HCT116 (cell line): ENCODE measurements at places on chromosomes 3 and 15. TPM values are rescaled to one million over a fixed set of nuclear protein-coding genes. Genes with fewer than 3 reads are reported as not detected.

DNA sequence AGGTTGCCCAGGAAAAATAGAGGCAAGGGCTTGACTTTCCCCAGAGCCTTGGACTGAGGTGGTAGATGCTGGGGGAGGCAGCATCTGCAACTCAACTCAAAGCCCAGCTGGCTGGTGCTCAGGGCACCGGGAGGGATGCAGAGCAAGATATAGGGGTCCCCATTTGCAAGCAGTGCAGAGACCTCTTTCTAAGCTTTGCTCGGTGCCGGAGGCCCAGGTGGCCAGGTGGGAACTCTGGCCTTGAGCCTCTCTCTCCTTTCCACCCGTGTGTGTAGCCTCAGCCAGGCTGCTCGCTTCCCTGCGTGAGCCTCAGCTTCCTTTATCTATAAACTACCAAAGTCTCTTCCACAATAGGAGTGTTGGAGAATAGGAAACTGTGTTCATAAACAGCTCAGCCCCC lies 36.5 kb downstream of the SLC6A6 start:
- H3K27ac ChIP-seq, result no peak overlapping the region
- peaks cover 55% of the 10 kb centered on the region for H3K4me1 ChIP-seq
- no peaks in the 10 kb centered on the region for H3K36me3 ChIP-seq
- DNase-seq, result no peak

LCTL gene
- total RNA-seq, result not detected

- H3K4me3 ChIP-seq, result no peak overlapping the region
- H3K4me1 ChIP-seq, result no peaks in the 10 kb centered on the region
- H3K27me3 ChIP-seq, result peaks cover 9% of the 10 kb centered on the region; the same call in 1 of the 2 replicates
- no peak overlapping the region for H3K27ac ChIP-seq
Measured at GRCh38 chr3:40268802-40269524, 40.5 kb upstream of the EIF1B start.

- no peak overlapping the region for H3K27ac ChIP-seq
- no peaks in the 10 kb centered on the region for H3K27me3 ChIP-seq
- H3K4me1 ChIP-seq, result no peaks in the 10 kb centered on the region
- no peaks in the 10 kb centered on the region for H3K36me3 ChIP-seq
Measured at GRCh38 chr3:145889730-145890129, 271.3 kb downstream of the PLOD2 start.

GRCh38 chr3:153734777-153735551 lies 386.2 kb upstream of the ARHGEF26 start:
- no peak for DNase-seq
- no peaks in the 10 kb centered on the region for H3K36me3 ChIP-seq
- no peak overlapping the region for H3K27ac ChIP-seq

DNA sequence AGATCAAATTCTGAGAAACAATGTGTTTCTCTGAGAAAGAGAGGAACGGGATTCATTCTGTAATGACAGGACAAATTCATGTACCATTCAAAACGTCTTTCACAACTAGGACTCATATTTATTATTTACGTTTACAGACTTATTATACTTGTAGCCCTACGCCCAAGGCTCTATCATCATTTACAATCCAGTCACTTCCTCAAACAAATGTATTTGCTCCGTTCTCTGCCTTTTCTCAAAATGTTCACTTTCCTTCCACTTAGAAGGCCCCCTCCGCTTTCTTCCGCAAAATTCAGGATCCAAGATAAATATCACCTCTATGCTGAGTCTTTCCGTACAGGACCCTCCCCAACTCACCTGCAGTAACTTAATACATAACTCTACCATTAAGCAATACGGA lies 745 bp downstream of the RSL24D1 start:
- peaks cover 15% of the 10 kb centered on the region; the same call in 1 of the 2 replicates for H3K4me1 ChIP-seq
- H3K27me3 ChIP-seq, result no peaks in the 10 kb centered on the region
- peak overlapping the region; percentile 83 for H3K4me3 ChIP-seq

GRCh38 chr15:65048241-65048640 lies 3.1 kb downstream of the SLC51B start:
- H3K36me3 ChIP-seq, result no peaks in the 10 kb centered on the region
- no peaks in the 10 kb centered on the region for H3K27me3 ChIP-seq
- peaks cover 21% of the 10 kb centered on the region for H3K4me1 ChIP-seq
- H3K27ac ChIP-seq, result no peak overlapping the region
- no peak for DNase-seq
- no peak overlapping the region for H3K4me3 ChIP-seq

GRCh38 chr3:146476094-146476740 lies 6.9 kb upstream of the PLSCR2 start:
- H3K27ac ChIP-seq, result no peak overlapping the region
- no peaks in the 10 kb centered on the region for H3K36me3 ChIP-seq
- no peak overlapping the region for H3K4me3 ChIP-seq
- H3K4me1 ChIP-seq, result no peaks in the 10 kb centered on the region
- no peaks in the 10 kb centered on the region for H3K27me3 ChIP-seq

DNA sequence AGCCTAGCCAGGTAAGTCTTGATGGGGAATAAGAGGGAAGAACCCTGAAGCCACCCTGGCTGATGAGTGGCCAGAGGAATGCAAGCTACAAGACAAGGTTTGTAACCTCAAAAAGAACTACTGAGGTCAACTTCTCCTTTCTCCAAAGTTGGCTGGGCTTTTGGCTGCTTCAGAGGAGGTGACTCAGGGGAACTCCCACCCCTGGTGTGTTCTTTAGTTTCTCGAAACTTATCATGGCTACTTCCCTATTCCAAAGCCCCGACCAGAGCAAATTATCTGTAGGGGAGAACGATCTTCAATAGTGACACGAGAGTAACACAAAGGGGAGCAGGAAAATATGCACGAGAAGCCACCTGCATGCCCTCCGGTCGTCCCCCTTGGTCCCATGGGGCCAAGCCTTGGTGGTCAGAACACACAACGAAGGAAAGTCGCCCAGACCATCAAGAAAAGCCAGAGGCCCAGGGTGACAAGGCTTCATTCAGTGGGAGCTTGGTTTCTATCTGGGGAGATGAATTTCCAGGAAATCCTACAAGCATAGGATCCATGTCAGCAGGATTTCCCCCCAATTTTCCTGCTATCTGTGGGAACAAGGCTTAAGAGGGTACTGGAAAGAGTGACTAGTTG lies 6.5 kb upstream of the BCL2A1 start:
- no peak for DNase-seq
- H3K4me1 ChIP-seq, result peaks cover 5% of the 10 kb centered on the region; the same call in 1 of the 2 replicates
- no peaks in the 10 kb centered on the region for H3K36me3 ChIP-seq
- no peak overlapping the region for H3K4me3 ChIP-seq

DNA sequence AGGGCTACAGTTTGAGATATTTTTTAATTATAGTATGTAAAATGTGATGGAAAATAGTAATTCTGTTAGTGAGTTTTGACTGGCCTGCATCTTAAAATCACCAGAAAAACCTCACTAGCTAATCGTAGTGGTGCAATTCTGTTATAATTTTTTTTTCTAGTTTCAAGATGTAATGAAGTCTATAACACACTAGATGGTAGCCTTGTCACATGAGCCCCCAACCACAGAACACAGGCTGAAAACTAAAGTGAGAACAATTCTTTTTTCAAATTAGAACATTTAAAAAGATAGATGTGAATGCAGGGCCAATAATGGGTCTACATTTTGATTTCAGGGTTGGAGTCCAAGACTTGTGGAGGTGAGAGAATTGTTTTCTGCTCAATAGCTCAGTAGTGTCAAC lies 83.3 kb upstream of the KCNH8 start:
- no peak for DNase-seq
- H3K4me3 ChIP-seq, result no peak overlapping the region
- no peaks in the 10 kb centered on the region for H3K36me3 ChIP-seq
- no peaks in the 10 kb centered on the region for H3K4me1 ChIP-seq

PRICKLE2 gene
- total RNA-seq, result 0.05 TPM

DNA sequence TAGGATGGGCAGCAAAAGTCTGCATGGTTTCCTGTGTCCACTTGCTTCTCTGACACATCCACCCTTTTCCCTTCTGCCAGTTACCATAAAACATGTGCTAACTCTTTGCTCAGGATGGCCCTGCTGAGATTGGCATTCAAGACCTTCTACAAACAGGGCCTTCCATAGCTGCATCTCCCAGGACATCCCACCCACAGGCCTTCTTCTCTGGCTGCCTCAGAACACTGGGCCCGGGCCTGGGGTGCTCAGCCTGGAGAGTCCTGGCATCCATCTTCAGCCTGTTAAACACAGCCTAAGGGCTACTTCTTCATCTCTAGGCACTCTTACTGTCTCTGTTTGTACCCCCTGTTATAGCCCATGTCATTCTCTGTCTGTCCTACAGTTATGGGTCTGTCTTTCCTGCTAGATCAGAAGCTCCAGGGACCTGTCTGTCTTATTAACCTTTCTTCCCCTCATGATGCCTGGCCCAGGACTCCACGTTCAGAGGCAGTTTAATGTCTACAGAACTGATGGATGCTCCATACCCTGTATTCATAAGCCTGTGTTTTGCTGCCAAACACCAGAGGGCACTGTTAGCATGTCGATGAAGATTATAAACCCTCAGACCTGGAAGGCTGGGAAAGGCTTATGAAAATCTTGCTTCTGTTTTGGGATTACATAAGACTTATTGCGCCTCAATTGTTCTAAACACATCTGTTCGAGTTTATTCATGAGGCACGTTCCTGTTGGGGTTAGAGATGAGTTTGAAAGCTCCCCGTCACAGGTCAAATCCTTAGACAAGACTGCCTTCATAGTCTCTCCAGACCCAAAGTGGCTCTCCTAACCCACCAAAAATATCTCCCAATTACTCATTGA lies 16.5 kb downstream of the SEMA3G start:
- H3K4me1 ChIP-seq, result no peaks in the 10 kb centered on the region
- H3K36me3 ChIP-seq, result no peaks in the 10 kb centered on the region
- H3K27ac ChIP-seq, result no peak overlapping the region
- no peak overlapping the region for H3K4me3 ChIP-seq

LRRIQ4 gene
- total RNA-seq, result not detected

DNA sequence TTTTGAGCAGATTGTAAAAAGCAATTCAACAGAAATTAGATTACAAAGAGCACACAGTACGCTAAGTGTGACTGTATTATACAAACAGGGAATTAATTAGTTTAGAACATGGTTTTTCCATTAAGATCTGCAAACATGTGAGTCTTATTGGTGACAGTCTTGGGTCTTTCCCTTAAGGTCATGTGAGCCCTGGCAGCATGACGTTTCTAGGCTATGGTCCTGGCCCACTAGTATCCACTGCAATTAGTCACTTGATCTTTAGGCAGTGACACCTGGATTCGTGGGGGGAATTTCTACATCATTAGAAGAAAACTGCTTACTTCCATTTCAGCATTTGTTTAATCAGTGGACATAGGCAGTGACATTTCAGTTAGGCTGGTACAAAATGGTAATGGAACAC lies 360.2 kb upstream of the NR2F2 start:
- H3K36me3 ChIP-seq, result no peaks in the 10 kb centered on the region
- H3K27ac ChIP-seq, result no peak overlapping the region
- no peak for DNase-seq
- H3K27me3 ChIP-seq, result no peaks in the 10 kb centered on the region

PPP1R14D gene
- not detected for total RNA-seq

DNA sequence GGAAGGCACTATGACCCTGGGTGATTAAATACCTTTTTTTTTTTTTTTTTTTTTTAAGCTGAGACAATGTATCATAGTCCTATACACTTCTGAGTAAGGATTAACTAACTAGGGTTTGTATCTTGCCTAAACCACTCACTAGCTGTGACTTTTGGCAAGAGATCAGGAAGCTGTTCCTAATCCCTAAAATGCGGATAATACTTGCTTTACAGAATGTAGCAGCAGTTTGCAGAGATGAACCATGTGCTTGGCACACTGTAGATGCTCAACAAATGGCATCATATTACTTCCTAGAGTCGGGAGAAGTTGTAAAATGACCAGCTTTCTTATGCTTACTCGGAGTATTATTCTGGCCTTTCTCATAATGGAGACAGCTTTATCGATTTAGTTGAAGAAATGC lies 25.6 kb upstream of the PYGO1 start:
- no peaks in the 10 kb centered on the region for H3K36me3 ChIP-seq
- no peak overlapping the region for H3K4me3 ChIP-seq
- H3K27ac ChIP-seq, result no peak overlapping the region

- H3K36me3 ChIP-seq, result no peaks in the 10 kb centered on the region
- no peak overlapping the region for H3K4me3 ChIP-seq
- DNase-seq, result no peak
- H3K27ac ChIP-seq, result no peak overlapping the region
- H3K27me3 ChIP-seq, result no peaks in the 10 kb centered on the region
- no peaks in the 10 kb centered on the region for H3K4me1 ChIP-seq
Measured at GRCh38 chr3:21839592-21839991, 88.6 kb upstream of the ZNF385D start.

- no peaks in the 10 kb centered on the region for H3K36me3 ChIP-seq
- no peaks in the 10 kb centered on the region for H3K4me1 ChIP-seq
- H3K27ac ChIP-seq, result no peak overlapping the region
- H3K27me3 ChIP-seq, result no peaks in the 10 kb centered on the region
- H3K4me3 ChIP-seq, result no peak overlapping the region
- no peak for DNase-seq
Measured at GRCh38 chr15:24772266-24772665, 96.7 kb downstream of the NPAP1 start.

GRCh38 chr3:190122198-190122771 lies 1.6 kb upstream of the P3H2 start:
- H3K27ac ChIP-seq, result no peak overlapping the region
- H3K36me3 ChIP-seq, result no peaks in the 10 kb centered on the region
- peaks cover 3% of the 10 kb centered on the region; the same call in 1 of the 2 replicates for H3K4me1 ChIP-seq
- no peak overlapping the region for H3K4me3 ChIP-seq

- no peak overlapping the region for H3K27ac ChIP-seq
- no peak overlapping the region for H3K4me3 ChIP-seq
- DNase-seq, result no peak
- H3K36me3 ChIP-seq, result no peaks in the 10 kb centered on the region
Measured at GRCh38 chr15:96087180-96087884, 243.2 kb upstream of the NR2F2 start.

TMEM266 gene
- total RNA-seq, result 0.91 TPM

DNA sequence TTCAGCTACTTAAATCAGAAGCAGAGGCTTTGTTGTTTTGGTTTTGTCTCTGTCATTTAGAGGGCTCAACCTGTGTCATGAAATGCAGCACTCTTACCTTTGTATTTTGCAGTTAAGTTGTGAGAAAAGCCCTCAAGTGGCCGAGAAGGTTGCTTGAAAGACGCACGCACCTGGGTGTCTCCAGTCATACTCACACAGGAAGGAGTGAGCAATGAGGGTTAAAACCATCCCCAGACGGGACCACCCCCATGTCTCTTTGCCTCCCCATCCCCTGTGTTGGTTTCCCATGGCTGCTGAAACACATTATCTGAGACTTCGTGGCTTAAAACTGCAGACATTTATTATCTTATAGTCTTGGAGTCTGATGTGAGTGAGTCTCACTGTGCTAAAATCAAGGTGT lies 376.1 kb upstream of the CFAP20DC start:
- DNase-seq, result no peak
- no peak overlapping the region for H3K4me3 ChIP-seq
- H3K27me3 ChIP-seq, result peaks cover 49% of the 10 kb centered on the region

GRCh38 chr15:92817339-92817886 lies 82.7 kb upstream of the CHD2 start:
- no peak for DNase-seq
- H3K4me3 ChIP-seq, result no peak overlapping the region
- no peaks in the 10 kb centered on the region for H3K27me3 ChIP-seq
- no peak overlapping the region for H3K27ac ChIP-seq

GRCh38 chr3:159928666-159929065 lies 60.0 kb upstream of the IL12A start:
- no peak overlapping the region for H3K4me3 ChIP-seq
- H3K4me1 ChIP-seq, result no peaks in the 10 kb centered on the region
- H3K27me3 ChIP-seq, result no peaks in the 10 kb centered on the region
- DNase-seq, result no peak

LRRC3B gene
- not detected for total RNA-seq
